ENCODE measurements at places on chromosomes 13 and 19.
A peak's percentile ranks its signal among the peaks of the same experiment; 100 is the strongest.

- no peak for DNase-seq
These were observed 112.6 kb downstream of the LIG4 start for GRCh38 chr13:108102771-108103170.

- no peak for DNase-seq
These were observed 10.9 kb upstream of the KCTD15 start for GRCh38 chr19:33785795-33786194.

DNA sequence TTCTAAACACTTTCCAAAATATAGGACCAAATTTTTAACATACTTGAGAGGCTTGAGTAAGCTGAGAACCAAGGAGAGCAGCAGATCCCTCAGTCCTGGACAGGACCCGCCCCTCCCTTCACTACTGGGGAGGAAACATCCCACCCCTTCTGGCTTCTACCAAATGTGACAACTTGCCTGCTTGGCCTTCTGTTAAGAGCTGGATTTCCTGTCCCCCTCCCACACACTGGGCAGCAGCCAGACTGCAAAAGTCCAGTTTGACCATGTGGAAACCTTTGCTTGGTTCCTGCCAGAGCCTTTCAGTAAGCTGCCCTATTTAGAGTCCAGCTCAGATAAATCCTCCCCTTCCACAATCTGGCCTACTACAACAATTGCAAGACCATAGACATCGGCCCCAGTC is 84.3 kb downstream of the FGF14 start:
- no peak for DNase-seq

DNA sequence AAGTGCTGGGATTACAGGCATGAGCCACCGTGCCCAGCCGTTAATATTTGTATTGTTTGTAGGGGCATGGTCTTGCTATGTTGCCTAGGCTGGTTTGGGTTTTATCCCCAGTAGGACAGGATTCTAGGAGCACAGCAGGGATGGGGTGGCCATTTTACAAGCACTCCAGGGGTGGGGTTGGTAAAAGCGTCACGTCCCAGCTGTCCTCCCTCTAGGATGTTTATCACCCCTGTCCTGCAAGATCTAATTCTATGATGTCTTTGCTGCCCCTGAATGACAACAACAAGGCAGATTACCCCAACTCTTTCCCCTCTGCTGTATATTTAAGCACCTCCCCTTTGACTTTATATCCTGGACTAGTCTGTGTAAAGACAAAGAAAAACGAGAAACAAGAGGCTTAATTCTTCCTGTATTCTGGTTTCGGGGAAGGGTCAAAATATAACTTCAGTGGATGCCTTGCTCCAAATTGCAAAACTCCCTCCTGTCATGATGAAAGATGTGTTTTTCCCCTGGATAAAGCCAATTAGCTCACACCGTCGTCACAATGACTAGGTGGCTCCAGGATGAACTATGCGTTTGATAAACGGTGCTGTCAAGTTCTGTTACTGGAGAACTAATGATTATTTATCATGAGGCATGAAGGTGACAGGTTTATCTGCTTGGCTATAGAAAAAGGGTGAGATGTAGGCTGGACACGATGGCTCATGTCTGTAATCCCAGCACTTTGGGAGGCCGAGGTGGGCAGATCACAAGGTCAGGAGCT is 27.8 kb upstream of the OR1M1 start:
- DNase-seq, result no peak

DNA sequence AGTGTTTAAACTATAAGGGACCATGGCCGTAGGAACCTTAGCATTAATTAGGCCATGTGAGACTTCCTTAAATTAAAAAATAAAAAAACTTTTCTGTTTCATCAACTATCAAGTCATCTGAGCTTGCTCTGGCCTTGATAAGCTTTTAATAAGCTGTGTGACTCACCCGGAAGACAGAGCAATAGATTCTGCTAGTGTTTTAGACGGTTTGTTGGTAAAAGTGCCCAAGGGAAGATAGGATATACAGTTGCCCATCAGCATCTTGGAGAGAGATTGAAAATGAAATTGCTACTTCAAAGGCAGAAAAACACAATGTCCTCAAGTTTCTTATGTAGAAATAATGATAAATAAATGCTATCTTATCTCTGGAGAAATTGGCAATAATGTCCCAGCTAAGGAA is 31.2 kb upstream of the RCBTB2 start:
- DNase-seq, result no peak

GRCh38 chr19:45729800-45730290 is 851 bp downstream of the FBXO46 start:
- no peak for DNase-seq

DNA sequence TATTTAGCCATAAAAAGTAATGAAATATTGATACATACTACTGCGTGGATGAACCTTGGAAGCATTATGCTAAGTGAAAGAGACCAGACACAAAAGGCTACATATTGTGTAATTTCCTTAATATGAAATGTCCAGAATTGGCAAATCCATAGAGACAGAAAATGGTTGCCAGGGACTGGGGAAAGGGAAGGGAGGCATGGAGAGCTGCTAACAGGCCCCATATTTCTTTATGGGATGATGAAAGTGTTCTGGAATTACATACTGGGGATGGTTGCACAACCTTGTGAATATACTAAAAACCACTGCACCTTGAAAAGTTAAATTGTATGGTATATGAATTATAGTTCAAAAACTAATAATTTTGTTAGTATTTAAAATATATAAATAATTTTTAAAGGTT is 3.6 kb downstream of the IFT88 start:
- DNase-seq, result no peak

DNA sequence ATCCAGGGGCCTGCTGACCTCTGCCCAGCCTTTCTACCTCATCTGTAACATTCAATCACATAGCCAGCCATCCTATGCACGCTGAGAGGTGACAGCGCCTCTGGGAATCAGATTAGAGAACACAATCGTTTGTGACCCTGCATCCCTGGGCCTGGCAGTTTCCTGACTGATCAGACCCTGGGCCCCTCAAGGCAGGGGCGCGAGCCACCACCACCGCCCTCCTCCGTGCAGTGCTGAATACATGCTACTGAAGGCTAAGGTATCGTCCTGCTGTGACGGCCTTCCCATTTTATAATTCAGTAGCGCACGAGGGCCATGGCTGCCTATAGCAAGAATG is 1.3 kb downstream of the TMTC4 start:
- no peak for DNase-seq

DNA sequence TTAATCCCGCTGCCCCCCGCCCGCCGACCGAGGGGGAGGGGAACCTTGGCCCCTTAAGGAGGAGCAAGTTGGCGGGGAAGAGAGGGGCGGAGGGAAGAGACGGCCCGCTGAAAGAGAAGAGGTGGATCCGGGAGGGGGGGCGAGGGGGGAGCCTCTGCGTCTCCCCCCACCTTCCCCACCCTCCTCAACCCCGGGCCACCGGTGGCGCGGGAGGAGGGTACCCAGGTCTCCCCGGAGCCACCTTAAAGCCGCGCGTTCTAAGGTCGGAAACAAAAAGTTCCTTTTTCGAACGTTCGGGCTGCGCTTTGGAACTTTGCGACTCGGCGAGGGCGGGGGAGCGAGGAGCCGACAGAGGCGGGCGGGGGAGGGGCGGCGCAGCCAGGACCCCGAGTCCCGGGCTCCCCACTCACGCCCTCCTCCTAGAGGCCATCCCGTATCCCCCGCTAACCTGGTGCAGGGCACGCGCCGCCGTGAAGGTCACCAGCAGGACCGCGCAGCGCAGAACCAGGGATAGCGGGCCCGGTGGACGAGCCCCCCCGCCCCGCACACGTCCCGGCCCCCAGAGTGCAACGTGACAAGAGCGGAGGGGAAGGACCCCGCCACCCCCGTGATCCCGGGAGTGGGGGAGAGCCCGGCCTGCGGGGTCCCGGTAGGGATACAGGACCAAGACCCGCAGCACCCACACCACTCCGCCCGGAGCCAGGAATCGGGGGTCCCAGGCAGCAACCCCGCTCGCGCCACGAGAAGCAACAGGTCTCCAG is 659 bp downstream of the ERF start:
- peak; percentile 65 for DNase-seq

DNA sequence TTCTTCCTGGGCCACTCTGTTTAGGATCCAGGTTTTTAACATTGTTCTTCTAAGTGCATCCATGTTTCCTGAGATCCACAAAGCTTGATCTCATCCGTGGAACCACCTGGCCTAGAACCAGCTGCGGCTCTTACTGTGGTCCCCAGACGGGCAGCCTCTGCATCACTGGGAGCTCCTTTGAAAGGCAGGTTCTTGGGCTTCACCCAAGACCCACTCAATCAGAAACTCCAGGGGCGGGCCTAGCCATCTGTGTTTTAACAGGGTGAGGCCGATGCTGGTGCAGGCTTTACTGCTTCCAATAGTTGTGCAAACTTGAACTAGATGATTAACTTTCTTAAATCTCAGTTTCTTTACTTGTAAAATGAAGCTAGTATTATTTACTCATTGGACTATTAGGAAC is 605.7 kb downstream of the FGF9 start:
- no peak for DNase-seq

GRCh38 chr13:44921931-44922758 is 67.1 kb downstream of the NUFIP1 start:
- no peak for DNase-seq

GRCh38 chr13:25973085-25973484 is 78.7 kb downstream of the SHISA2 start:
- no peak for DNase-seq

GRCh38 chr13:31980830-31981229 is 50.7 kb upstream of the FRY start:
- no peak for DNase-seq

DNA sequence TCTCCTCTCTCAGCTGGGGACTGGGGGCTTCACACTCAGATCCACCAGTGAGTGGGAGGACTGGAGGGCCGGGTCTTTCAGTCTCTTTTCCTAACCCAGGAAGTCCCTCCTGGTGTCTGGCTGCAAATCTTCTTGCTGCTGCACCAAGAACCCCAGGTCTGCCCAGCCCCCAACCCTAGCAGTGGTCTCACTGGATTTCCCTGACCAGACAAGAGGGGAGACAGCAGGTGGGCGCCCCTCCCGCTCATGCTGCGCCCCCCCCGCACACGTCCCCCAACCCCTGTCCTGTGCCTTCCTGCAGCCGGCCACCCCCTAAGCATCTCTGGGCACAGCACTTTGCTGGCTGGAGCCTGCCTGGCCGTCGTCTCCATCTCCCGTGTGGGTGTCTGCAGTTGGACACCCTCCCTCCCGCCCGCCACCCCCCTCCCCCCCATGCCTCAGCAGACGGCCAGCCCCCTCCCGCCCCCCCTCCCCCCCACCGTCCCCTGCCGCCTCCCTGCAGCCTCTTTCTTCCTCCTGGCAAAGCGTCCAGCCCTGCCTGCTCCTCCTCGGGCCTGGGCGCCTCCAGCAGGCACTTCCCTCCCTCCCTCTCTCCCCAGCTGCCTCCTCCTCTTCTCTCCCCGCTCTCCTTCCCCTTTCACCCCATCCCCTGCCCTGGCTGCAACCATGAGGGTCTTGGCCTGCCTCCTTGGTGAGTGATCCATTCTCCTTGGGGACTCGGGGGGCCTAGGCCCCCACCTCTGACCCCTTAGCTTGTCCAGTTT is at the start of gene SSC5D:
TSS of gene SSC5D (plus strand) at position 513 of the 764 bp plus-strand sequence. CDS start at position 667, 154 bp downstream.
- no peak for DNase-seq

- no peak for DNase-seq
These were observed 21.0 kb upstream of the DPP9 start for GRCh38 chr19:4744451-4745174.

DNA sequence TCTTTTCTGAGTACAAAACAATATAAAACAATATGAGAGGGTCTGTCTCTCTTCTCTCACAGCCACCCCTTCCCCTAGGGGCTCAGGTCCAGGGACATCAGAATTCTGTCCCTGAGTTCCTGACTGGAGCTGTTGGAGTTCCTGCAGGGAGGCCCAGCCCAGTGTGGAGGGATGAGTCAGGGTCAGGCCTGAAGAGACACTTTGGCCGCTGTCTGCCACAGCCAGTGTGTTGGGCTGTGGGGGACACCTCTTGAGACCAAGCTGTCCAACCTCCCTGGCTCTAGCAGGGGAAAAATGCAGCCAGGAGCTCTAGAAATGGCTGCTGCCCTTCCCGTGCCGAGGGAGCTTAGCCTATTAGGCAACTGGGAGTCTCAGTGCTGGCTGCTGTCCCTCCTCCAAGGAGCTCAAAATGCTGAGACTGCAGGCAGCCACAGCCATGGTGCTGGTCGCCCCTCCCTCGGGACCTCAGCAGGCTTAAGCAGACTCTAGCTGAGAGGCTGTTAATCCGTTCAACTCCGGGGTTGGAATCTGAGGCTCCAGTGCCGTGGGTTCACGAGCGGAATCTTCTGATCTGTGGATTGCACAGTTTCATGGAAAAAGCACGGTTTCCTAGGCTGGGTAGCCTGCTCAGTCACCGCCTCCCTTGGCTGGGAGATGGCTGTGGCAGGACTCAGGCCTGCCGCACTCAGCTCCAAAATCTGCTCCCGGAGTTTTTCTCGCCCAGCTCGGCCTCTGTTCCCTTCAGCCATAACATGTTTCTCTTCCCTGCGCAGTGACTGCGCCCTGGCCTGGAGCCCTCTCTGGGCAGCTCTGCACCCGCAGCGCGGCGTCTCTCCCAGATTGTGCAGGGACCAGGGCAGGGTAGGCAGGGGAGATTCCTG is 3.8 kb upstream of the ZNF626 start:
- no peak for DNase-seq

GRCh38 chr13:99357131-99357596 is 50.0 kb upstream of the GPR183 start:
- DNase-seq, result no peak

- no peak for DNase-seq
These were observed 7.6 kb upstream of the ALOX5AP start for GRCh38 chr13:30727491-30728355.

DNA sequence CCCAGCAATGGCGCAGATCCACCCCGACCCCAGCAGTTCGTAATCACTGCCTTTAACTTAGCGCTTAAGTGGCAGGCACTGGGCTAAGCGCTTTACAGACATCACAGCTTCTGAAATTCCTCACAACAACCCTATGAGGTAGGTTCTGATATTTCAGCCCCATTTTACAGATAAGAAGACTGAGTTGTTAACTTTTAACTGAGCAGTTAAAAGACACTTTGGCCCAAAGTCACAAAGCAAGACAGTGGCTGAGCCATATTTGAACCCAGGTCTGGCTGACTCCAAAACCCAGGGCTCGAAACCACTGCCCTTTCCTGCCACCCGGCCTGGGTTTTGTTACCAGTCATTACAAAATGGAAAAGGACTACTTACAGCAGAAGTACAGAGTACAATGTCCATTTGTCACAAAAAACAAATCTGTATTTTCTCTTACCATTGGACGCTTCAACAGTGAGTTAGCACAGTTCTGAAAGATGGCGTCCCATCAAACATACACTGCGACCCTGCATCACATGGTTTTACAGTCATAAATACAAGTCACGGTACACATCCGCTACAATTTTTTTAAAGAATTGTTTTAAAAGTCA is 8.5 kb downstream of the HNRNPL start:
- no peak for DNase-seq

Data from stimulated activated CD8-positive, alpha-beta memory T cell treated with anti-CD3 and anti-CD28 coated beads, Interleukin-4, amount 100 ng/mL, for 24 hours (primary cell).